ENCODE measurements at places on chromosomes 2 and 18.

GRCh38 chr2:224381521-224382279 is 20.2 kb downstream of the FAM124B start:
- no peak for DNase-seq

DNA sequence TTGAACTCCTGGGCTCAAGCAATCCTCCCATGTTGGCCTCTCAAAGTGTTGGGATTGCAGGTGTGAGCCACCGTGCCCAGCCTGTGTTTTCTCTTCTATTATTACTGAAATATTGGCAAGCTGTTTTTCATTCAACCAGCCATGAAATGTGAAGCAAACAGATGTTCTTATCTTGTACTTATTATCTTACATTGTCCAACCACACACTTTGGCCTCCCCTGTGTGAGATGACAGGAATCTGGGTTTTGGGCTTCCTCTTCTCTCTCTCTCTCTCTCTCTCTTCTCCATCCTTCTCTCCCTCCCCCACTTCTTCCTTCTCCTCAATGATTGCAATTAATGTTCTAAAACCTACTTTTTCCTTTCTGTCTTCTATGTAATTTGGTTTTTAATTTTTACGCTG is 33.1 kb downstream of the RAMP1 start:
- DNase-seq: no peak

- no peak for DNase-seq
Measured at GRCh38 chr2:179909845-179910734, 48.7 kb upstream of the ZNF385B start.

GRCh38 chr18:28411806-28412205 is 234.9 kb upstream of the CDH2 start:
- no peak for DNase-seq

GRCh38 chr2:15354596-15355366 is 206.4 kb downstream of the NBAS start:
- no peak for DNase-seq

All from frontal cortex (tissue), 4 donors.